ENCODE measurements at places on chromosomes 5 and 9. TPM values are rescaled to one million over a fixed set of nuclear protein-coding genes. Genes with fewer than 3 reads are reported as not detected.
A peak's percentile ranks its signal among the peaks of the same experiment; 100 is the strongest.

Gene SETD9
- 11.0 TPM for total RNA-seq

Gene POU5F2
- 1.0 TPM for total RNA-seq

Gene C5orf63
- total RNA-seq: 0.08 TPM

Gene TAF1L
- total RNA-seq: not detected

Gene ARL14EPL
- total RNA-seq: not detected

Gene CDKN2A
- 14.3 TPM for total RNA-seq

Gene RNF183
- total RNA-seq: not detected

Gene CENPH
- total RNA-seq: 7.7 TPM

Gene ANKRD18B
- 13.8 TPM for total RNA-seq

Gene GCNT1
- total RNA-seq: 8.6 TPM

DNA sequence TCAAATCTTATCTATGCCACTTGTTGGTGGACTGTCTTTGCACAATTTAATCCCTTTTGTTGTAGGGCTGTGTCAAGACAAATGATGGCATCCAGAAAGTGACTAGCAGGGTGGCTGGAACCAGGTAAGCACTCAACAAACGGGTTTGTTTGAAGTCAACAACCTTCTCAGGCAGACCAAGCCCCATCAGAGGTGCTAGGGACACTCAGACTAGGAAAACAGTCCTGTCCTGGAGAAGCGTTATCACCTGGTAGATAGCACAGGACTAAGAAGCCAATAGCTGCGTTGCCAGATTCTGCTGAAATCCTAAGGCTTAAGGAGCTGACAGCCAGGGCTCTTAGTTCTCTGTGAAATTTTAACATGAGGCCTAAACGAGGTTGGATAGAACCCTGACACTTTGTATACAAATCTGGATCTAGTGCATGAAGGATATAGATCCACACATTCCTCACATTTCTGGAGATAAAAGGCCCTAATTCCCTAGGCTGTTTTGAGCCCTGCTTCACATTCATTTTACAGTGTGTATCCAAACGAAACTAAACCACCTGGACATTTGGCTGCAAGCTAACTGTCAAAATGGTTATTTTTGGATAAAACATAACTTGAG, 179.8 kb downstream of the DCP2 start:
- H3K36me3 ChIP-seq: peaks cover 4% of the 10 kb centered on the region
- H3K4me1 ChIP-seq: no peaks in the 10 kb centered on the region
- no peak overlapping the region for H3K27ac ChIP-seq
- DNase-seq: no peak

- H3K4me3 ChIP-seq: no peak overlapping the region
- peak overlapping the region; percentile 73 for H3K27ac ChIP-seq
- no peaks in the 10 kb centered on the region for H3K27me3 ChIP-seq
- DNase-seq: no peak
- peaks cover 55% of the 10 kb centered on the region for H3K4me1 ChIP-seq
Observed at GRCh38 chr5:9533096-9533495, 12.8 kb downstream of the SEMA5A start.

DNA sequence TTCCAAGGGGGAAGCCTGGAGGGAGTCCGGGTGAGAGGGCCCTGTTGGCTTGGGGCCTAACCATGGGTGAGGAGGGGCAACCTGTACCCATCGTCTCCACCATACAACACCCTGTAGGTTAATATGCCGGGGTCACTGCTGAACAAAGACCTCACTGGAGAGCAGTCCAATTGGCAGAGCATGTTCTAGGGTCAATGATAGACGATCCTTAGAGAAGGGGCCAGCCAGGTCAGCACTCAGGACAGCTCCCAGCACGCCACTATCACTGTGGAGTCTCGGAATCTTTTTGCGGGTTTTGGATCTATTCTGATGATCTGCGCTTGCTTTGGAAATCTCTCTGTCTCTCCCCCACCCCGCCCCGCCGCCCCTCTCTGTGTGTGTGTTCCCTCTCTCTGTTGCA, 218.4 kb upstream of the MVB12B start:
- no peaks in the 10 kb centered on the region for H3K36me3 ChIP-seq
- peaks cover 8% of the 10 kb centered on the region for H3K27me3 ChIP-seq

DNA sequence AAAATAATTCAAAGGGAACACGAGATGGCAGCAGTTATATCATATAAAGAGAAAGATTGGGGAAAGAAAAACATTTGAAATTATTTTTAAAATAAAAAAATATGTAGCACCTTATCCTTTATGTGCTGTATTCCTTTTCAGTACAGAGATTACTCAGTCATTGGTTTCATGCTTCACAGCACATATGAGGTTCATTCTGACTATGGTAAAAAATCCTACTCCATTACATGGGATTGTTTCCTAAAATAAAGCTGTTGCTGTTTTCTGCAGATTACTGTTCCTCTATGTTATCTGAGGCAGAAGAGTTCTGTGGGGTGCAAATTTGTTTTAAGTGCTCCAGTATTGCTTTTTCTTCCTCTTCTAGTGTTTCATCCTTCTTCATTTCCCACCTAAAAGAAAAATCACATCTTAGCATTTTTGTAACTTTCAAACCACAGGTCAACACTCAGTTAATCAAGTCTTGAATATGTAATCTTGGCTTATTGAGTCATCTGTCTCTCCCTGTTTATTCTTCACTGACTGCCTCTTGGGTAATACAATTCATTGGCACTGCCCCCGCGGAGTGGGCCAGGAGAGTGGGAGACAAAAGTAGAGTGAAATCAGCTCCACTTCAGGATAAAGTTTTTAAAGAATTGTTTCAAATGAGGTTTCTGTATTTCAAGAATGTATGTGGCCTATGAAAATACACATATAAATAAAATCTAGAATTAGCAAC, 412.5 kb upstream of the POU5F2 start:
- no peaks in the 10 kb centered on the region for H3K27me3 ChIP-seq
- H3K4me3 ChIP-seq: no peak overlapping the region
- no peaks in the 10 kb centered on the region for H3K36me3 ChIP-seq
- H3K27ac ChIP-seq: no peak overlapping the region

- H3K36me3 ChIP-seq: no peaks in the 10 kb centered on the region
- no peak for DNase-seq
- no peaks in the 10 kb centered on the region for H3K4me1 ChIP-seq
- H3K27ac ChIP-seq: no peak overlapping the region
Observed at GRCh38 chr5:174172152-174172551, 126.6 kb downstream of the NSG2 start.

DNA sequence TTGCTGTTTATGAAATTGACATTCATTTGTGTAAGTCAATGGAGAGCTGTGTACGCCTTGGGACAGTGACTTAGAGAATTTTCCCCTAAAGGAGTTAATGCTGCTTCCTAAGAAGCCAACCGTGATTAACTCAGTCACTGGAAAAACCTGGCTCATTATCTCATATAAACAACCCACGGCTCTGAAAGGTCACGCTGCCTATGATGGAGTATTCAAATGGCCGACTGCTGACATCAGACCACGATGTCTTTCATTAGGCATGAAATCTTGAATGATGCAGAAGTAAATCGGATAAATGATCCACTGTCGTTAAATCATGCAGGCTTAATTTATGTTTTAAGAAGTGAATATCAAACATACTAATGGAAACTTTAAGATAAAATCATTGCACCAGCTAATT, 603.7 kb downstream of the RAB3C start:
- no peaks in the 10 kb centered on the region for H3K27me3 ChIP-seq
- DNase-seq: no peak
- H3K27ac ChIP-seq: no peak overlapping the region
- H3K4me3 ChIP-seq: no peak overlapping the region

DNA sequence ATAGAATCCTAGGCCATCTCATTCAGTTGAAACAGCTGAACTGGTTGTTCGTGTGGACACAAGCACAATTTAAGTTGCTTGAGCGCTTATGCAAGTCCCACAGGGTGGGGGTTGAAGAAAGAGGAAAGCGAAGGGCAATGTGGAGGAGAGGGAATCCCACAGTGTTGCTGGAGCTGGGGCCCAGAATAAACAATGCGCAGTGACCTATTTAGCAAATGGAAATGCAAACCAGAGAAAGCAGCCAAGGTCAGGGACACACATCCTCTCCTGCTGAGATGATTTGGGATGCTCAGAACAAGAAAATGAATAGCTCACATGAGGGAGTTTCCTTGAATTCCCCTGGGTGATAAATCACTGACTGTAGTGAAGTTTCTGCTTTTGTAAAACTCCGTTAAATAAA, 838.3 kb downstream of the TLE4 start:
- peaks cover 15% of the 10 kb centered on the region for H3K4me1 ChIP-seq
- peaks cover 5% of the 10 kb centered on the region for H3K27me3 ChIP-seq
- H3K36me3 ChIP-seq: peaks cover 3% of the 10 kb centered on the region
- peak overlapping the region; percentile 49 for H3K27ac ChIP-seq
- no peak for DNase-seq
- no peak overlapping the region for H3K4me3 ChIP-seq

GRCh38 chr9:69549310-69550202, 122.6 kb downstream of the APBA1 start:
- no peak overlapping the region for H3K27ac ChIP-seq
- no peak for DNase-seq
- peaks cover 5% of the 10 kb centered on the region for H3K27me3 ChIP-seq

DNA sequence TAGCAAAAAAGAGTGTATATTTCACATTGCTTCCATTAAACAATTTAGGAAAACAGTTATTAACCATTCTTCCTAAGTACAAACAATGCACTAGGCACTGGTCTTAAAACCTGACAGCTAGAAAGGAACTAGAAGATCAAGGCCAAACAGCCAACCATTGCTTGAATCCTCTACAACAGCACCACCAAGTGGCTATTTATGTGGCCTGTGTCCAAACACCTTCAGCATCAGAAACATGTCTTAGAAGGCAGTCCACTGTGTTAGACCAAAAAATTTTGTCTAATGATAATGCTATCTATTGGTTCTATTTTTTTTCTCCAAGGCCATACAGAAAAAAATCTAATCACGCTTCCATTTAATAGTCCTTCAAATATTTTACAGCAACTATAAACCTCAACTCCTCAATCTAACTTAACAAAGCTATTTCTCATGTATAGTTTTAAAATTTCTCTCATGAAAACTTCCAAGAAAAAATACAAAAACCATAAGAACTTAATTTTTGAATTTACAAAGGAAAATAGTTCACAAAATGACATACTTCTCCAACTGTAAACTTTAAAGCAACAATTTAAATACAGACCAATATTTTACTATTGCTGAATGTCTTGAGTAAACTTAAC, 36.1 kb downstream of the CAAP1 start:
- H3K27ac ChIP-seq: no peak overlapping the region
- no peak overlapping the region for H3K4me3 ChIP-seq
- no peak for DNase-seq
- H3K4me1 ChIP-seq: no peaks in the 10 kb centered on the region
- no peaks in the 10 kb centered on the region for H3K27me3 ChIP-seq
- peaks cover 25% of the 10 kb centered on the region for H3K36me3 ChIP-seq

DNA sequence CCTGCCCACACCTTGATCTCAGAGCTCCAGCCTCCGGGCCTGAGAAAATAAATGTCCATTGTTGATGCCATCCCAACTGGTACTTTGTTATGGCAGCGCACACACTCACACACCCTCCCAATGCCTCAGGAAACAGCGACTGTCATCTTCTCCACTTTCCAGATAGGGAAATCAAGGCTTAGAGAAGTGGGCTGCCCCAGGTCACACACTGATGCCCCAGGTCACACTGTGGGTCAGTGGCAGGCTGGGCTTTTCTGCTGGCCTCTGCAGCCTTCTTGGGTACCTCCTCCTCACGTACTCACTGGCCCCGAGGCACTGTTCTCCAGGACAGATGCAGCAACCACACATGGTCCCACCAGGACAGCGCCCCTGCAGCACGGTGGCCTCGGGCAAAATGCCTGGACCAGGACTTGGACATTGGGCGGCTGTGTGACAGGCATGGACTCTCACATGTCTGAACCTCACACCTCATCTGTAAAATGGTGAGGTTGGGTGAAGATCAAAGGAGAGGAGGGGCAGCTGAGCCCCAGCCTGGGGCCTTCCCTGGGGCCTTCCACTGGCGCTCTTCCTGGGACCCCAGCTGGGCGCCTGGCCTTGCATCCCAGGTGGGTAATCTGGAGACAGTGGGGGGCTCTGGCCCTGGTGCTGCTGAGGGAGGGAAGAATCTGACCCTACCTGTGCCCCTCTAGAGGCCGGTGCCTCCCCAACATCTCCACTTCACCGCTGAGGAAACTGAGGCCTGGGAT, 156.0 kb downstream of the COL23A1 start:
- no peaks in the 10 kb centered on the region for H3K27me3 ChIP-seq
- no peaks in the 10 kb centered on the region for H3K36me3 ChIP-seq
- DNase-seq: peak; percentile 81
- no peaks in the 10 kb centered on the region for H3K4me1 ChIP-seq
- no peak overlapping the region for H3K4me3 ChIP-seq
- no peak overlapping the region for H3K27ac ChIP-seq

DNA sequence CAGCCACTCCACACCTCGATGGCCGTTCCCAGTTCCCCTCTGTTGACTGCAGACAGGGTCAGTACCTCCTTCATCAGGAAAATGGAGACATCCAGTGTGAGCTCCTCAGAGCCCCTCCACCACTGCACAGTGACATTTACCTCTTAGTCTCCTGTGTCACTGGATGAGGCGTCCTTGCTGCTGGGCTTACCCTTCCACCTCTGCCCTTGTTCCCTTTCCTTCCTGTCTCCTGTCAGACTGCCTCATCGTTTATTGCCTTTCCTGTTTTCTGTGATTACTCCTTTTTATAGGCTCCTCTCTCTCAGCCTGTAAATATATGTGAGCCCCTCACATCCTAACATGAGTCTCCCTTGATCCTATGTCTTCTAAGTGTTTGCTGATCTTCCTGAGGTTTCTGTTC, 23.2 kb upstream of the SPTAN1 start:
- DNase-seq: no peak
- H3K27me3 ChIP-seq: no peaks in the 10 kb centered on the region
- H3K4me3 ChIP-seq: no peak overlapping the region

Data from osteocyte (in vitro differentiated cells).